ENCODE measurements at places on chromosomes 2 and 18.
A peak's percentile ranks its signal among the peaks of the same experiment; 100 is the strongest.

GRCh38 chr2:152492131-152492530 is 157.2 kb downstream of the FMNL2 start:
- no peak for DNase-seq

- no peak for DNase-seq
Observed at GRCh38 chr2:101736861-101737291, 39.4 kb downstream of the MAP4K4 start.

- DNase-seq: no peak
Observed at GRCh38 chr2:203799908-203800307, 67.7 kb upstream of the CTLA4 start.

DNA sequence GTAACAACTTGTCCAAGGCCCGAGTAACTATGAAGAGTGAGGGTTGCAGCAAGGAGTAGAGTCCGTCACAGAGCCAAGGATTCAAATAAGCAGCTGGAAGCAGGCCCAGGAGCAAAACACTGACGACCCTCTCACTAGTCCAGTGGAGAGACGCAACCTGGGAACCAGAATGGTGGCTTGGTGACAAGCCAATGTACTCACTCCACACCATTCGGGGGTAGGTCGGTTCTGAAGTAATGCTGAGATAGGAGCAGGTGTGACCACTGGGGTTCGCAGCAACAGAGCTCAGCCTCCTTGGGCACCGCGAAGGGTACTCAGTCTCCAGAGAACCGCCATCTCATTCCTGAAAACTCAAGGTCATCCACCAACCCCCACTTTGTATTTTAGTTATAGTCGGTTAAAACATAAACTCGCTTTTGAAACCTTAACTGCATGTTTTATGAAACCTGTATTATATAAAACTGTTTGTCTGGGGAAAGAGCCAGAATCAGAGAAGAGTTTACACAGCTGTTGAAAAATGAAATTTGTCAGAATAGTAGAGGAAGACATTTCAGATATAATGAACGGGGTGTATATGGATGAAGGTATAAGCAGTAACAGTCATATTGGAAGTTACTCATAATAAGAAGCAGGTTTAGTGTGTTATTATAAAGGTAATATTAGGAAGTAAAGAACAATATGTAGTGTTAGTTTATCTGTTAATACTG is 8.6 kb downstream of the ANKRD62 start:
- no peak for DNase-seq

DNA sequence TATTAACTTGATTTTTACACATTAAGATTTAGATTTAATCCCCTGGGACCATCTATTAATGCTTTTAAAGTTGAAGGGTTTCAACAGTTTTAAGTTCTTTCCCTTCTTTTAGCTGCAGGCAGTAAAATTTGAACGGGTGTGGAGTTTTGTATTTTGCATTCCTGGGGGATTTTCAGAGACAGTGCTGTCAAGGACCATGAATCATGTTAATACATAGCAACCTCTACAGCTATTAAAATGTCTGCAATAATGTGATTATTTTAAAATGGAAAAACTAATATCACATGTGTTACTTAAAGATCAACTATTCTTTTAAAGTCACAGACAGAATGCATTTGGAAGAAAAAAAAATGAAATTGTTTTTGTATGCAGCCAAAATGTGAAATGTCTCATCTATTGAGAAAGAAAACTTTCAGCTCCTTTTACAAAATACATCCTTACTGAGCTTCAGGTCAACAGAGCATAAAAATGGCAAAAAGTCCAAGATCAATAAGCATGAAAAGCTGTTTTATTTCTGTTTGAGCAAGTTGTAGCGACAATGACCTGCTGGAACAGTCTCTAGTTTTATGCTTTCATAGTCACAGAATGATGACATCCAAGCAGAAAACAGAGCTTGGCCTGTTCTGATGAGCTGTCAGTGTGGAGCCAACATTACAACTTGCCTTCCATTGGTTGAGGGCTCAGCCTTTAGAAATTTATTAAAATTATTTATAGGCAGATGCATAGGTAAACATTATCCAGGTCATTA is 21.6 kb upstream of the ZNF521 start:
- no peak for DNase-seq

DNA sequence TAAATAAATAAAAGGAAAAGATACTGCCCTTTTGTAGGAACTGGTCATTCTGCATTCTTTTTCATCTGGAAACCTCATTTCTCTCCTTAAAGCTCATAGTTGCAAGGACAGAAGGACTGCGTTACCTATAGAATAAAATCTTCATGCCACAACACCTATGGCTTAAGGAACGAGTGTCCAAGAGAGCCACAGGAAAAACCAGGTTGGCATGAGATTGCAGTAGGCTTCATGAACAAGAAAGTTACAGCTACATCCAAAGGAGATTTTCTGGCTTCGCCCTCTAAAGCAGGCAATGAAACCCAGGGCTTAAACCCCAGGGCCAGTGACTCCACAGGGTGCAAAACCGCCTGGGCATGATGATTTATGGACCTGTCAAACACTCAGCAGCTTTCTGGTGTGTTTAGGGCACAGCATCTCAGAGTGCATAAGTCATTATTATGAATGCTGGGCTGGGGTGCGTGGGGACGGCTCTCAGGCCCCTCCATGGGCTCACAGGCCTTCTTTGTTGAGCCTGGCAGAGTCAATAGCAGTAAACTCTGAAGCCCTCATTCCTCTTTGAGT is 30.7 kb upstream of the PIEZO2 start:
- DNase-seq: peak; percentile 54

GRCh38 chr2:240021488-240022104 is 3.5 kb downstream of the NDUFA10 start:
- DNase-seq: peak; percentile 63

GRCh38 chr18:55635439-55635838 is 47.4 kb upstream of the TCF4 start:
- no peak for DNase-seq

DNA sequence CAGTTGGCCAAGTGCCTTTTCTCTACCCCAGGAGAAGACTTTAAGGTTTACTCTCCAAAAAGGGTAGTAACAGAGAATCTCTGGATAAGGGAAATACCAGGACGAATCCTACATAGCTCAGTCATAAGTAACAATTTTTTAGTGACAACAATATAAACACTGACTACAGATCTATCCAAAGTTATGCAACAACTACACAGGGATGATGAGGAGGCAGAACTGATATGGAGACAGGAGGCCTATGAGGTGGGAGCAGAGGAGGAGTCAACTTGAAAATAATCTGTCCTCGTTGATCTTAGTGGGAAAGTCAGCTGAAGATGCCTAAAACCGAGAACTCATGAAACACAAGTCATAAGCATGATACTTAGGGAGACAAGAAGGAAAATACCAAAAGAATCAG is 40.2 kb downstream of the SLC35F5 start:
- no peak for DNase-seq

DNA sequence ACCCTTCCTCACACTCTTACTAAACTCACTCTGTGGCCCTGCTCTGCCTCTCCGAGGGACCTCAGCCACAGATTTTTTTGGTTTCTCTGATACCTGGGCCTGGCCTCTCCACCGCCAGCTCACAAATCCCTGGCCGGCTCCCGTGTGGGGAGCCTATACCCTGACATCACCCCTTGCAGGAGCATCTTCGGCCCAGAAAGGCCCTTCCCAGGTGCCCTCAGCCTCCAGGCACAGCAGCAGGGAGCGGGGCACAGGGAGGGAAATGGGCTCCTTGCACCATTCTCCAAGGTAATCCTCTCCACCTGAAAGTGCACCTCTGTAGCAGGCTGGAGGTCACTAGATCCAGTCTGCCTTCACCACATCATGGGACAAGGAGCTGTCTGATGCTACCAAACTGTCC is 43.2 kb downstream of the CRACDL start:
- DNase-seq: no peak

- no peak for DNase-seq
Observed at GRCh38 chr2:240389302-240389805, 46.1 kb upstream of the GPC1 start.

- DNase-seq: no peak
Observed at GRCh38 chr2:242085941-242086621, 216.6 kb downstream of the RTP5 start.

DNA sequence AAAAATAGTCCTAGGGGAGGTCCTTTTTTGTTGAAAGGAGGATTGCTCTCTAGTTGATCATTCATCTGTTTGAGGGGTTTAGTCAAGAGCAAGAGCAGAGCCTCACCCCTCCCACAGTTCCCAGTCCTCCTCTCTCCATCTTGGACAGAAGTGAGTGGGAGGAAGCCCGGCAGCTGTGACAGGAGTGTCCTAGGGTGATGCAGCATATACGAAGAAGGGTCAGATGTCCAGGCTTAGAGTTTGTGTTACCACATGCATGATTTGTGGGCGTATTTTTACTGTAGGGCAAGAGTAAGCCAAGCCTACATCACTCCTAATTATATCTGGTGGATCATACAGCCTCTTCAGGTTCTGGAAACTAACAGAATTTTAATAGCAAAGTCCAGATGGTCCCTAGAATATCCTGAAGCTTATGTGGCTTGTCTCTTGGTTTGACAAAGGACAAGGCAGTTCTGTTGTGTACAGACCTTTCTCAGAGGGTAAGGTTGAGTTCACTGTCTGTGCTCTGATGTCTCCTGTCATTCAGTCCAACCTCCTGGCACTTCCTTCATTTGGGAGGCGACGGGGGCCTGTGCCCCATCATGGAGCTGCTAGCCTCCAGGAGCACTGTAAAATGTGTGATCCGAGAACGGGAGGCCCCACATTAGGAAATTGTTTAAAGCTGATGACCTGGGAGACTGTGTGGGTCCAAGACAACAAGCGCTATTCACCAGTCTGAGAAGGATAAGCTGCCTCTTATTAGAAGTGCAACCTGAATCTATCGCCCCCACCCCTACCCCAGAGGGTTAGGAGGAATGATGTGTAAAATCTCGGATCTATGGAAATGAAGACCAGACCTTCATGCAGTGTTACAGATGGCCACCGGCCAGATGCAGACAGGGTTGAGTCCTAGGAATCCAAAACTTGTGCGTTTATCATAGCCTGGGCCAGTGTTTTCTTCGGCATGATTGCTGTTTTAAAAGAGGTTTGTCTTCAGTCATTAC is 6.9 kb downstream of the CEP68 start:
- DNase-seq: no peak

- peak; percentile 19 for DNase-seq
Observed at GRCh38 chr2:199973703-199974102, 18.3 kb downstream of the MAIP1 start.

GRCh38 chr2:230910546-230911177 is 14.4 kb downstream of the GPR55 start:
- no peak for DNase-seq

DNA sequence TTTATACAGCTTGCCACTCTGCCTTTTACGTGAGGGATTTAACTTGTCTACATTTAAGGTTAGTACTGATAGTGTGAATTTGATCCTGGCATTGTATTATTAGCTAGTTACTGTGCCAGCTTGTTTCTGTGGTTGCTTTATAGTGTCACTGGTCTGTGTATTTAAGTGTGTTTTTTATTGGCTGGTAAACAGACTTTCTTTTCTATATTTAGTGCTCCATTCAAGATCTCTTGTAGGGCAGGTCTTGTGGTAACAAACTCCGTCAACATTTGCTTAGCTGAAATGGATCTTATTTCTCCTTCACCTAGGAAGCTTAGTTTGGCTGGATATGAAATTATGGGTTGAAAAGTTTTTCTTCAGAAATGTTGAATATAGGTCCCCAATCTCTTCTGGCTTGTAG is 1971.0 kb upstream of the LRRTM1 start:
- no peak for DNase-seq

DNA sequence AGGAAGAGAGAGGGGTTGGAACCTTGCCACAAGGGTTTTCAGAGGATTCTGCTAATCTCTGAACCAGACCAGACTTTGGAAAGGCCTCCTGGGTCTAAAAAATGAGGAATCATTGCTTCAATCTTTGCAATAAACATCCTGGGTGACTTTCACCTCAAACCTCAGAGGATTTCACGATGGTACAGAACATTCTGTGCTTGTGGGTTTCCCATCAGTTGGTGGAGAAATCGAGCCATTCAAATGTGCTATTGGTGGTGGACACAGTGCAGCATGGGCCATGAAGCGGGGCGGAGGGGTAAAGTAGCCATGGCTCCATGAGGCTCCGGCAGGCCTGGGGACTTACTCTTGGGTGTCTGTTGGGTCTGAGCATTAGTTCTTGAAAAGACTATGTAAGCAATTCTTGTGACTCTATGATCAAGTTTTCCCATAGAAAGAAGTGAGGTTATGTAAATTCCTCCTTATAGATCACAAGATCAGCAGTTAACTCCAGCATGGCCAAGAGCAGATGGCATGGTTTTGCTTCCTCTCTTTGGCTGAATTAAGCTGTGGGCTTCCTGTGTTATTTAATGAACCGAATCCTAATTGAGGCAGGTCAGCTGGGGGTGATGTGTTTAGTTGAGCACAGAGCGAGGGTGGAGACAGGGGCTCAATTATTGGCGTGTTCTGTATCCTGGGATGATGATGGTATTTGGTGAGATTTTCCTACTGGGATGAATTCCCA is 1.9 kb upstream of the IL1R2 start:
- no peak for DNase-seq

DNA sequence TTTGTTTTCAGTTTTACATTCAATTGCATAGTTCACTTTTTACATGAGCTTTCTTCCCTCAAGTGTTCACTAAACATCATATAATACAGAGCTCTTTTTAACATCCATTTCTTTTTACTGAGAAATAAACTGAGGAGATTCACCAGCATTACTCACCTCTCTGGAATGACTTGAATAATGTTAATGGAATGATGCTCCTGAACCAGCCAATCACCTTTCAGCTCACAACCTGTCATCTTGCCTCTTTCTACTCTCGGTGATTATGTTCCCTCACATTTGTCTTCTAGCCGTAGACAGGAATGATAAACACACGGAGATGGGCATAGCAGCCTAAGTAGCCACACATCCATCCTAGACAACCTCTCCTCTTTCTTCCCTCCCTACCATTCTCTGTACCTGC is 301.7 kb downstream of the PAX3 start:
- peak; percentile 99 for DNase-seq

DNA sequence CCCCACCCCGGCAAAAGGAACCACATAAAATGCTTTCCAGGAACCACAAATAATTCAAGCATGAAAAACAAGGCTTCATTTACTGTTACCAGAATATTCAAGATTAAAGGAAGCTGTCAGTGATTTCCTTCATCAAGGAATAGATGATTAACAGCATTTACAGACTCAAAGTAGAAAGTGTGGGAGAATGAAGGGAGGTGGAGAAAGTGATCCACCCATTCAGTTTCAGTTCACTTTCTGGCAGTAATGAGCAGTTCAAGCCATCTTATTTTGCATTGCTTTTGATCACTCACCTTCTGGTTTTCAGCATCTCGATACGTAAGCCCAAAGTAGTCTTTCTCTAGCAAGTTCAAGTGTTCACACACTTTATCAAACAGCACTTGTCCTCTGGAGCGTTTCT is 99.0 kb downstream of the EPB41L3 start:
- no peak for DNase-seq

DNA sequence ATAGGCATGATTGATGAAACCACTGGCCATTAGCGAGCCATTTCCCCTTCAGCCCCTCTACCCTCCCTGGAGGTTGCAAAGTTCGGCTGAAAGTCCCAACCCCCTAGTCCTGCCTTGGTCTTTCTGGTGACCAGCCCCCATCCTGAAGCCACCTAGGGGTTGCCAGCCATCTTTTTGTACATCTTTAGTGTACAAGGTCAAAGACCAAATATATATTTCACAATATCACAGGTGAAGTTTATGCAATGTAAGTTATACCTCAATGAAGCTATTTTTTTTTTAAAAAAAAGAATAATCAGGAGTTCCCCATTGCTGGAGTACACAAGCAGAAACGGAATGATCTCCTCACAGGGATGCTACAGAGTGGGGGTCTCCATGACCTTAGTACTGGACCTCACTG is 31.3 kb downstream of the OSBPL1A start:
- no peak for DNase-seq
